ENCODE measurements at places on chromosomes 7 and 10. TPM values are rescaled to one million over a fixed set of nuclear protein-coding genes. Genes with fewer than 3 reads are reported as not detected.

DNA sequence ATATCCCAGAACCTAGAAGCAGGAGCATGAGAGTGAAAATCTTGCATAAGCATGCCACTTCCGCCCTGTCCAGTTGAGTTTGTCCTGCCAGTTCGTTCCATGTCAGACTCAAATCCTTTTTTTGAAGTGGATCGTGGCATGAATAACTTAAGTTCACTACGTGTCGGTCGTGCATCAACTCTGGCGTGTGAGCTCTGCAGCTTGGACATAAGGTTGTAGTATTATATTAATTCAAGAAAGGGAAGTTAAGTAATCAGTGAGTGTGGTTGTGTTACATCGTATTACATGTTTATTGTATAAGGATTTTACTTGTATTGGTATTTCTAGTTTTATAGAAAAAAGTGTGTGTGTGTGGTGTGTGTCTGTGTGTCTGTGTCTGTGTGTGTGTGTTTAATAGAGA, 23.0 kb downstream of the CDC123 start:
- DNase-seq: no peak

GRCh38 chr7:130009848-130010688, 41.1 kb downstream of the ZC3HC1 start:
- no peak for DNase-seq

The FAM25A gene
- total RNA-seq: not detected

The ANKRD7 gene
- total RNA-seq: not detected

The SKIDA1 gene
- total RNA-seq: 10.4 TPM
